ENCODE measurements at places on chromosomes 13 and 19.

DNA sequence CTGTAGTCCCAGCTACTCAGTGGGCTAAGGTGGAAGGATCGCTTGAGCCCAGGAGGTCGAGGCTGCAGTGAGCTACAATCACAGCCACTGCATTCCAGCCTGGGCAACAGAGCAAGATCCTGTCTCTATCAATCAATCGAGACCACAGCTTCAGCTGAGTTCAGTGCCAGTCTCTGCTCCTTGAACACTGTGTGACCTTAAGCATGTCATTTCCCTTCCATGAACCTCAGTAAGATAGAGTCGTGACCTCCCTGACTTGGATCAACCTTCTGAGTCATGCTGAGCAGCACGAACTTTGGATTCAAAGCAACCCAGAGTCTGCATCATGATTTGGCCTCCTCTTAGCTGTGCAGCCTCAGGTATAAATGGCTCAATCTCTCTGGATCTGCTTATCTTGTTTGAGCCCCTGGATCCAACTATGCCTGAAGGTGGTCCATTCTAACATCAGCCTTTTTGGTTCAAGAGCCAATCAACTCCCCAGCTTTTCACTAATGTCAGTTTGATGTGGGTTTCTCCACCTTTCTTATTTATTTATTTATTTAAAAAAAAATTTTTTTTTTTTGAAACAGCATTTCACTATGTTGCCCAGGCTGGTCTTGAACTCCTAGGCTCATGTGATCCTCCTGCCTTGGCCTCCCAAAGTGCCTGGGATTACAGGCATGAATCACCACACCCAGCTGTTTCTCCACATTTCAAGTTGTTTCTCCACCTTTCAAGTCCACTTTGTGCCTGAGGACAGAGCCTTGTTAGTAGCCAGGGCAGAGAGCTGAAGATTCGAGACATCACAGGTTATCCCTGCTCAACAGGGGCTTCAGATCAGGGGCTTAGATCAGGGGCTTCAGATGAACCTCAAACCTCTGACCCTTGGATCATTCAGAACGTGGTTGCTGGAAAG lies 26.4 kb downstream of the PTPRS start:
- DNase-seq = no peak

- no peak for DNase-seq
These were observed 3.2 kb downstream of the NAPA start for GRCh38 chr19:47511681-47512080.

DNA sequence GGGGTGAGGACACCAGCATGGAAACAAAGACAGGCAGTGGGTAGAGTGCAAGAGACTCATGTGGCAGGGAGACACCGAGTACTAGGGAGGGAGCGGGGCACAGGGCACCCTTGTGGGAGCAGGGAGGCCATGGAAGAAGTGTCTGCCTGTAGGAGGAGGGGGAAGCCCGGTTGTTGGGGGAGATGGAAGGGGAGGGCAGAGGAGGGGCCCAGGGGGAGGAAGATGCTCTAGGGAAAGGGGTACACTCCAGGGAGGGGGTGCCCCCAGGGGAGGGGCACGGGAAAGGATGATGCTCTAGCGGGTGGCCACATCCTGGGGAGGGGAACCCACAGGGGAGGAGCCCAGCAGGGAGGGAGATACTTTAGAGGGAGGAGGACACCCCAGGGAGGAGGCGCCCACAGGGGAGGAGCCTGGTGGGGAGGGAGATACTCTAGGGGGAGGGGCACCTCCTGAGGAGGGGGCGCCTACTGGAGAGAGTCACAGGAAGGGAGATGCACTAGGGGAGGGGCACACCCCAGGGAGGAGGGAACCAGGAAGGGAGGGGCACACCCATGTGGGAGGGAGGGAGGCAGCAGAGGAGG lies 24.9 kb downstream of the CPAMD8 start:
- DNase-seq = peak; percentile 79

DNA sequence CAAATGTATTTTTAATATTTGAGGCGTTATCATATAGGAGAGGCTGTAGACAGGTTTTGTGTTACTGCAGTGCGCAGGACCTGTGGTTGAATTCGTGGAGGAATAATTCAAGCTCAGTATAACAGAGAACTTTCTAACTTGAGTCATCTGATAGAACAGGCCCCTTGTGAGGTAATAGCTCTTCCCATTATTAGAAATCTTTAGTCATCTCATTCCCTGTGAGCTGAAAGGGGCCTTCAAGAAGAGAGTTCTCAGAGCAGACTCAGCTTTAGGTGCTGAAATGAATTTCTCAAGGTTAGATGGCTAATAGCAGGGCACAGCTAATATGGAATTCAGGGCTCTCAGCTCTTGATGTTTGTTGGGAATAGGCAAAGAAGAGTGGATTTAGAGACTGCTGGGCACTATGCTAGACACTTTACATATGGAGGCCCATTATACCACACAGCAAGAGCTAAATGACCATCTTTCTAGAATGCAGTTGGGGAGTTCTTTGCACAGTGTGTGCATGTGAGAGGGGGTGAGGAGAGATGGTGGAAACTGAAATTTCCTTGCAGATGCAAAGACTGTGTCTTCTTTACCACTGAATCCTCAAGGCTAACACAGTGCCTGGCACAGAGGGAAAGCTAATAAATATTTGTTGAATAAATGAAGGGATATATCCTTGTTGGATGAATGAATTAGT lies 89.5 kb downstream of the DGKH start:
- DNase-seq = no peak

DNA sequence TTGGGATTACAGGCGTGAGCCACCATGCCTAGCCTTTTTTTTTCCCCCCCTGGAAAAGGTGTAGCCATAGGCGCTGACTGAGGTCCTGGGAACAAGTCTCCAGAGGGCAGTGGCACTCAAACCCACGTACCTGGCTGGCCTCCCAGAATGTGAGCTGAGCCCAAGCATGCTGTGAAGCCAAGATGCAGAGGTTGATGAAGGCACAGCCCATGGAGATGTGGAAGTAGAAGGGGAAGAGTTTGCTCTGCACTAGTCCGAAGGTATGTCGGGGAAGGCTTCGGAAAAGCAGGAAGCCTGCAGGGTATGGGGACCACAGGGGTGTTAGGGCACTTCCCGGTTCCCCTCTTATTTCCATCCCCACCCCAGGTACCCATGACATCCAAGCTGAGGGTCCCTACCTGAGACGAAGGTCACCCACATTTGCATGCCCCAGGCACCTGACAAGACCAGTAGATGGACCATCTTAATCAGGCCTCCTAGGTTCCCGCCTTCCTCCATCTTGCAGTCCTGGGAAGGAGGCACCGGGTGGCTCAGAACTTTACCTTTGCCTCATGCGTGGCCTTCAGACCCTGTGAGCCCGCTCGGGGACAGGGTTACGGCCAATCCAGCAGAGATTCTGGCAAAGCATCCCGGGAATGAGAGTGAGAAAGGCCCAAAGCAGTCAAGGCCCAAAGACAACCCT lies 805 bp downstream of the TMEM205 start:
- no peak for DNase-seq

DNA sequence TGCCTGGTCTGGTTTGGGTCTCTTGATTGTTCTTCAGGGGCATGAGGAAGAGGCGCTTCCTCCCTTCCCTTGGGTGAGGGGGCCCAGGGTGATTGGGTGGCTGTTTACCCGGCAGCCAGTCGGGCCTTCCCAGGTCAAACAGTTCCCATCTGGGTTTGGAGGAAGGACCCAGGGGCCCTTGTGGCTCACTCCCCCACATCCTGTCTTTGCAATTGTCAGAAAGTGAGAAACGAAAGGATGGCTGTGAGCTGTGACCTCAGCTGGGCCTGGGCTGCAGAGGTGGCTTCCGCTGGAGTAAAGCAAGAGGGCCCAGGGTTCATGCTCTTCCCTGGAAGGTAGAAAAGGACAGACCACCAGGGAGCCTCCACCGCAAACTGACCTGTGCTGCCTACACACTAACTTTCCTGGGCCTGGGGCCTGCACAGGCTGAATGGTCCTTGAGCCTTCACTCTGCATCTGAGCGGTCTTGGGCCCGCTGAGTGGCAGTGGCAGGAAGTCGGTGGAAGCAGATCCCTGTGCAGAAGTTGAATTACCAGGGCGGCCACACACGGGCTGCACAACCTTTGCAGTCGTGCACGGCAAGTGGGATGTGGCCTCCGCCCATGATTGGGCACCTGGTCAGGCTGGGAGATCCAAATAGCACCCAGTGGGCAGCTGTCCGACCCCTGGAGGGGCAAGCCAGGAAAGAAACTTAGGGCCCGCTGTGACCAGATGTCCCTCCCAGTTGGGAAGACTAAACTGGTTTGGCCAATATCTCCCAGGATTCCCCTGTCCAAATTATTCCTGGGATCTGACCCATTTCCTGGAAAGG lies 5.3 kb upstream of the CD79A start:
- peak; percentile 70 for DNase-seq

DNA sequence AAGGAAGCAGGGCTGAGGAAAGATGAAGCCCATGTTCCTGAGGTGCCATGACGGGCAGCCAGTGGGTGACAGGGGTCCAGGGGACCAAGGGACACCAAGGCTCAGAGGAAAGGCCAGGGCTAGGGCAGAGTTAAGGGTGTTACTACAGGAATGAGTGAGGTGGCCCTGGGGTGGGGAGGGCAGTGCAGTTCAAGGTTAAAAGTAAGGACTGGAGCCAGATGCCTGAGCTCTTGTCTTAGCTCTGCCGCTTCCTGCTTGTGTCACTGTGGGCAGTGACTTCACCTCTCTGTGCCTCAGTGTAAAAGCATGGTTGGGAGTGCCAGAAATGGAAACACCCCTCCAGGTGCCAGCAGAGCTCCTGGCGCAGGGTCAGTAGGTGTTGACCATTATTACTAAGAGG lies 4.9 kb upstream of the ETV2 start:
- DNase-seq = no peak

- DNase-seq = peak; percentile 17
These were observed 85.7 kb downstream of the LRRC63 start for GRCh38 chr13:46297361-46297811.

DNA sequence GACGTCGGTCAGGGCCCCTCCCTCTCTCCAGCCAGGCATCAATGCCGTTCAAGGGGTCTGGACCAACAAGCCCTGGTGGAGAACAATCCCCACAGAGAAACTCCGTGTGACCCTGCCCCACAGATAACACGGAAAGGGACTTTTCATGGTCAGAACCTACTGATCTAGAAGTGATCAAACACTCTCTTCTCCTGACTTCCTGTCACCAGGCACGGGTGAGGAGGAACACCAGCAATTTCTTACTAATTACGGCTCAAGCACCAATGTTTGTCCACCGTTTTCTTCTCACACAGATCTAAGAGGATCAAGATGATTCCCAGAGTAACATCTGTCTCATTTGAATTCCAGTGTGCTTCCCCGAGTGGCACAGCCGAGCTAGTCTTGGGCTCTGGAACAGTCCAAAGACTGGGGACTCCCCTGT lies 11.8 kb downstream of the RASA3 start:
- no peak for DNase-seq

- no peak for DNase-seq
These were observed 819.8 kb downstream of the PCDH9 start for GRCh38 chr13:66410314-66410713.

DNA sequence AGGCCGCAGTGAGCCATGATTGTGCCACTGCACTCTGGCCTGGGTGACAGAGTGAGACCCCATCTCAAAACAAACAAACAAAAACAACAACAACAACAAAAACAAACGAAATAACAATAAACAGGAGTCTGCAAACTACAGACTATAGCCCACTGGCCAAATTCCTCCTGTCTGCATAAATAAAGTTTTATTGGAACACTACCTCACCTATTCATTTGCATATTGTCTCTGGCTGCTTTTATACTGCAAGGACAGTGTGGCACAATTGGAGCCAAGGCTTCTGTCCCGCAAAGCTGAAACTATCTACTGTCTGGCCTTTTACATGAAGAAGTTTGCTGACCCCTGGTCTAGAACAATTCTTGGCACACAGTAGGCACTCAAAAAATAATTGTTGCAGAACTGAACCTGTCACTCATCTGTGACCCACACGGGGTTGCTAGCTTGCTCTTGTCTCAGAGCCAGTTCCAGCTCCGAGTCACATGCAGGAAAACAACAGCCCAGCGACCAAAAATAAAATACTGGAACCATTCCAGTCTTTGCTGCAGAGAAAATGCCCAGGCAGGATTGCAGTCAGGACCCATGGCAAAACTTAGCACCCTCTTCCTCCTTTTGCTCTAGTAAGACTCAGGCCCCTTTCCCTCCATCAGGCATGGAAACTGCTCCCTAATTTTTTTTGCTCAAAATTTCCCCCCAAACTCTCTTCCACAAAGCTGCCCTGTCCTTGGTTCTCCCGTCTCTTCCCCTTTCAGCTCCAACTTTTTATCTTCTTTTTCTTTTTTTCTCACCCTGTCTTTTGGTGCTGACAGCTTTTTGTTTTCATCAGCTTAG lies 4.8 kb upstream of the MYH14 start:
- DNase-seq = no peak

DNA sequence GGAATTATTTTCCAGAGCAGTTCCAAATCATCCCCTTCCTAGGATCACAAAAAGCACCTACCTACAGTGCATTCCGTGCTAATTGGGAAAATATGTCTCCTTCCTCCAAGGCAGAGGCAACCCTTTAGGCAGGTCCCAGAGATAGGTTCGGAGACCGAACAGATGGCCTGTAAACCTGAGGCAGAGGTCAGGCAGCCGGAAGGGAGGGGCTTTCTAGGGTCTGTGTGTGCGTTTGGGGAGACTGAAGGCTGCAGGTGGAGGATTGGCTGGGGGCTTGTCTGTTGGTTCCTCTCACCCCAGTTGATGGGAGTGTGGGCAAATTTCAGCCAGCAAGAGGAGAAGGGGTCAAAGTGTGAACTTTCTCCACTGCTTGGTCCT lies 7.1 kb downstream of the KCNN4 start:
- no peak for DNase-seq

GRCh38 chr19:49118565-49119410 lies at the start of gene C19orf73:
Gene C19orf73, minus strand, starts transcription at chr19:49119143. Its CDS starts 121 bp downstream, at chr19:49119022.
- peak; percentile 95 for DNase-seq

DNA sequence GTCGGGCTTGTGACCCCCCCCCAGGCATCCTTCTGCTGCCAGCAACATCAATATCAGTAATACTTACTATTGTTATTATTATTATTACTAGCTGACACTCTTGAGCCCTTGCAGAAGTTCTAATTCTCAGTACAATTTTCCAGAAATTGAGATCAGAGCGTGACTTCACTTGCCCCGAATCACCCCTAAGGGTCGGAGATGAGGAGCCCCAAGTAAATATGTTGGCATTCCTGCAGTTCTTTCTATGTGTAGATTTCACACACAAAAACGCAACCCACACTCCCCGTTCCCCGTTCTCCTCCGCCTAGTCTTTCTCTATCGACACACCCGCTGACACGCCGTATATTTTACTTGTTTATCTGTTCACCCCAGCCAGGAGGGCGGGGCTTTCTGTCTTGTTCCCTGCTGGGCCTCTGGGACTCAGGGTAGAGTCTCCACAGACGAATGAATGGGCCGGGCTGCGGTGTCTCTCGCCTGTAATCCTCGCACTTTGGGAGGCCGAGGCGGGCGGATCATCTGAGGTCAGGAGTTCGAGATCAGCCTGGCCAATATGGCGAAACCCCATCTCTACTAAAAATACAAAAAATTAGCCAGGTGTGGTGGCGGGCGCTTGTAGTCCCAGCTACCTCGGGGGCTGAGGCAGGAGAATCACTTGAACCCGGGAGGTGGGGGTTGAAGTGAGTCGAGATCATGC lies 14.7 kb downstream of the TLE5 start:
- DNase-seq = peak; percentile 81

DNA sequence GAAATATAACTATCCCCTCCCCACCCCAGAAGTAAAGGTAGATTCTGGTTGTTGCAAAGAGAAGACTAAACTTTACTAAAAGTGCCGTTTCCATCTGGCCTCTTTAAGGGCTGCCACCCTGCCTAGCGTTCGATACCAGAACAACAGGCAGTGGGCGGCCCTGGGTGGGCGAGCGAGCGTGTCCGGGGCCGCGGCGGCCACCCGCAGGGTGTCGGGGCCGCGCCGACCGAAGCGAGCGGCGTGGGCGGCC lies 2.6 kb downstream of the FGF9 start:
- DNase-seq = no peak

GRCh38 chr13:23753458-23753857 lies 135.7 kb downstream of the MIPEP start:
- DNase-seq = no peak

All from CD4-positive, alpha-beta T cell treated with Interleukin-6 at 100 ng/mL for 8 hours (primary cell).